ENCODE measurements at places on chromosomes 4 and X.

DNA sequence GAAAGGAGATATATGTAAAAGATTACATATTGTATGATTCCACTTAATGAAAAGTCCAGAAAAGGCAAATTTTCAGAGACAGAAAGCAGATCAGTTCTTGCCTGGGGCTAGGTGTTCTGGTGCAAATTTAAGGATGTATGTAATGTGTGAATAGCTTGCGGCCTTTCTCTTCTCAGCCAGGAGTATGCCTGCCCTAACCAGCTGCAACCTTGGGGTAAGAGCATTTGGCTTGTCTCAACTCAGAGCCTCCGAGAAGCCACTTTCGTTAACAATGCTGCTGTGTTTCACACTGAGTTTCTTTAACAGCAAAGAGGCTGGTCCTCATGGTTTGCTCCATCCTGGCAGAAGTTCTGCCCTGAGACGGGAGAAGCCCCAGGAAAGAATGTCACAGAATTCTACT is 102.7 kb downstream of the SPCS3 start:
- no peak for DNase-seq

- DNase-seq, result no peak
Measured at GRCh38 chr4:150253965-150254630, 175.9 kb downstream of the DCLK2 start.

DNA sequence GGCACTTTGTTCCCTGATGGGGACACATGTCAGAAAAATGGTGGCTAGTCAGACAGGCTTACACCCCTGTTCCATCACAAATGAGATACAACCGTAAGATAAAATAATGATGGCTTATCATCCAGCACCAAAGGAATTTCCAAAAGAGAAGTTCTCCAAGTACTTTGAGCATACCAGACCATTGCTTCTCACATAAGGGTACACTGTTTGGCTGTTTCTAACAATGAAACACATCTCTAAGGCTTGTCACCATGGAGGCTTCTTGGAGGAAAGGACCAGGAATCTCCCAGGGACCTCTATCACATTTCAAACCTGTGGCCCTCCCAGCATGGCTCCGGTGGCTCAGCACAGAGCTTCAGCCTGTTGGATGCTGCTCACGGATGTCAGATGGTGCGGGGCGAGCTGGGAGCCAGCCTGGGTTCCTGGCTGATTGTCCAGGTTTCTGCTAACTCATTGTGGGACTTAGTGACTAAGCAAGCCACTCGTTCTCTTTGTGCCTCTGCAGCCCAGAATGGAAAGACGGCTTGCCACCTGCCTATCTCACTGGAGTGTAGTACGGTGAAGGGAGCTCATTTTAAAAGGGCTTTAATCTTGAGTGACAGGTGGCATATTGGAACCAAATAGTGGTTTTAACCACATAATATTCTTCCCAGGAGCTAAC is 54.5 kb downstream of the FHDC1 start:
- DNase-seq, result no peak

GRCh38 chrX:25012433-25012735 is 3.4 kb downstream of the ARX start:
- DNase-seq, result peak; percentile 79

DNA sequence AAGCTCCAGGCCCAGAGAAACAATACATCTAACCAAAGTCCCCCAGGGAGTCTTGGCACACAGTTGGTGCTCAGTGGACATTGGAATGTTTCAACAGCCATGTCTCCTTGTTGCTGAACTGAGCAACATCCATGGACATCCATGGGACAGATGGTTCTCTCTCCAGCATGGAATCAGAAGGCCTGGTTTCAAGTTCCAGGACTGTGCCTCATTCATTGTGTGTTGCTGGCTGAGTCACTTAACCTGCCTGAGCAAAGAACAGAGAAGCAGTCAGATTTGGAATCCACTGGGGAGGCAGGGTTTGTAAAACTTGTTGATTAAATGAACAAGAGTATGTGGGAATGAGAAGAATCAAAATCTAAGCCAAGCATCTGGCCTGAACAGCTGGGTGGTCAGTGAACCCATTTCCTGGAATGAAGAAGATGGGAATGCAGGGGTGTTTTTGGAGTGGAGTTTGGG is 147.9 kb downstream of the CHIC2 start:
- no peak for DNase-seq

GRCh38 chr4:152935143-152935542 is 980 bp upstream of the FHDC1 start:
- peak; percentile 76 for DNase-seq

GRCh38 chr4:147648656-147649055 is 31.5 kb downstream of the TMEM184C start:
- DNase-seq, result no peak

Data from neural progenitor cell (in vitro differentiated cells).